ENCODE measurements at places on chromosomes 1 and 21. TPM values are rescaled to one million over a fixed set of nuclear protein-coding genes. Genes with fewer than 3 reads are reported as not detected.
A peak's percentile ranks its signal among the peaks of the same experiment; 100 is the strongest.

- H3K4me3 ChIP-seq = no peak overlapping the region
- H3K4me1 ChIP-seq = peaks cover 10% of the 10 kb centered on the region
- no peak overlapping the region for H3K27ac ChIP-seq
- no peak for DNase-seq
- H3K27me3 ChIP-seq = no peaks in the 10 kb centered on the region
Observed at GRCh38 chr1:46298387-46298786, 5.0 kb downstream of the LRRC41 start.

- H3K4me1 ChIP-seq = peaks cover 44% of the 10 kb centered on the region
- peak; percentile 52 for DNase-seq
- no peaks in the 10 kb centered on the region for H3K27me3 ChIP-seq
- H3K27ac ChIP-seq = no peak overlapping the region
- no peaks in the 10 kb centered on the region for H3K36me3 ChIP-seq
- H3K4me3 ChIP-seq = no peak overlapping the region
Observed at GRCh38 chr1:23407016-23407630, 17.4 kb downstream of the TCEA3 start.

DNA sequence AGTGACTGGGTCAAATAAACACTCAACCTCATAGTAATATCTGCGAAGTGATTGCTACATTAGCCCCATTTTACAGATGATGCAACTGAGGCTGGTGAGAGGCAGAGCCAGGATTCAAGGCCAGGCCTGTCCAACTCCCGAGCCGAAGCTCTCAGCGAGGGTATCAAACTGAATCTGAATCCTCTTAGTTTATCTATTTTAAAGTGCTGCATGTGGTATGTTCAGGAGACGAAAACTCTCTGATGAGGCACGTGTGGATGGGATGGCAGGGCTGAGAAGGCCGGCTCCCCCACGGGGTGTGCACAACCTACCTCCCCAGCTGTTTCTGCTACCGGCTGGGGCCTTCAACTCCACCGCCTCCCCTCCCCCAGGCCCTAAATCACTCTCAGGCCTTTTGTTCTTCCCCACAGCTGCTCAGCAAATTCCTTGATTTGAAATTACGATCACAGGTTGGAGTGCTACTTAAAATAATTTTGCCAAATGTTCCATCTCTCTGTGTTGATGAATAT lies 171.8 kb downstream of the TOMM20 start:
- no peak overlapping the region for H3K4me3 ChIP-seq
- H3K36me3 ChIP-seq = no peaks in the 10 kb centered on the region
- no peak for DNase-seq
- H3K27ac ChIP-seq = no peak overlapping the region

DNA sequence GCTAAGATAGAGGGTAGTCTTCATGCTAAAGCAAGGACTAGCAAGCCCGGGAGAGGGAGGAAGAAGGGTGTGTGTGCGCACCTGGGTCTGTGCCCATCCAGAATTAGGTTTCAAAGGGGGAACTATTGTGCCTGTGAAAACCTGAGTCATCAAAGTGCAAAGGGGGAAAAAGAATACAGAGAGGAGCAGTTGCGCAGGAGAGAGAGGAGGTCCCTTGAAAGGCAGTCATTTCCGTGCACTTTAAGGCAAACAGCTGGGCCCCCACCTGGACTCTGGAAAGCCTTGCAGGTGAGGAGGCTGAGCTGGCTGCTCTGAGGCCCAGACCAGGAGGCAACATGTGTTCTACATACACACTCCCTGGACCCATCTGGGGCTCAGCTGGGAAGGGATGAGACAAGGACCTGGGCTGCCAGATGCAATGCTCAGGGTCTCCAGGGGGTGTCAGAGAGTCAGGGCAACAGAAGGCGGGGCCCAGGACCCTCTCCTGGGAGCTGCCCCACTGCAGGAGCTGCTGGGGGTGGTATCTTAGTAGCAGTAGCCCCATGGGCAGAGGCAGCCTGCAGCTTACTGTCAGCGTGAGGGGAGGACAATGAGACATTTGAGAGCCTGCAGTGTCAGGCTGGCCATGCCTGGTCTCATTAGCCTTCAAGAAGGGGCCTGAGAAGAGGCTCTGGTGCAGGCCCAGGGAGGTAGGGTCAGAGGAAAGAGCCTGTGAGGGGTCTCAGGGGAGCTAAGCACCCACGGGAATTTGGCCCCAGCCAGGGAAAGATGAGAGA lies 14.3 kb downstream of the PROK1 start:
- no peak overlapping the region for H3K27ac ChIP-seq
- no peaks in the 10 kb centered on the region for H3K36me3 ChIP-seq
- H3K4me1 ChIP-seq = peaks cover 16% of the 10 kb centered on the region
- no peak for DNase-seq
- H3K4me3 ChIP-seq = no peak overlapping the region

The TSPAN2 gene
- total RNA-seq = 9.0 TPM

The AURKAIP1 gene
- 118 TPM for total RNA-seq

The CCDC18 gene
- total RNA-seq = 9.7 TPM

Measured in GM23248 (cell line).